ENCODE measurements at places on chromosomes 4 and X. TPM values are rescaled to one million over a fixed set of nuclear protein-coding genes. Genes with fewer than 3 reads are reported as not detected.
A peak's percentile ranks its signal among the peaks of the same experiment; 100 is the strongest.

- DNase-seq, result no peak
Measured at GRCh38 chr4:101158134-101158482, 189.2 kb downstream of the PPP3CA start.

DNA sequence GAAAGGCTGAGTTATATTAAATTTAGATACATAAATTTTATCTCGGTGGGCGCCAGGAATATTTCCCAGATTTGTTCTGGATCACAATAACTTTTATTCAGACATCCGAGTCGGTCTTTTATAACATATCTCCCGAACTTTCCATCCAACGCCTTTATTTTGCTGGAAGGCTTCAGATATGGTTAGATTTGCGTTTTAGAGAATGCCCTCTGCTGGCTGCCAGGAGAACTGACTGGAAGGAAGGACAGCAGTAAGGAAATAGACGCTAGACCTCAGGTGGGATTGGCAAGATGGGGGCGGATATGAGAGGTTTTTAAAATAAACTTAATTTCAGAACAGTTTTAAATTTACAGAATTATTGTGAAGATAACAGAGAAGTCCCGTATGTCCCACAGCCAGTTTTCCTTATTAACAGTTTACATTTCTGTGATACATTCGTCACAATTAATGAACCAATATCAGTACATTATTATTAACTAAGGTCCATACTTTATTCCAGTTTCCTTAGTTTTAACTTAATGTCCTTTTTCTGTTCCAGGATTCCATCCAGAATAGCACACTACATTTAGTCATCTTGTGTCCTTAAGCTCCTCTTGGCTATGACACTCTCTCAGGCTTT is 4.6 kb upstream of the KANTR start:
- DNase-seq, result peak; percentile 63

The NWD2 gene
- total RNA-seq, result not detected

- DNase-seq, result no peak
Measured at GRCh38 chr4:98733601-98734000, 75.2 kb upstream of the TSPAN5 start.

DNA sequence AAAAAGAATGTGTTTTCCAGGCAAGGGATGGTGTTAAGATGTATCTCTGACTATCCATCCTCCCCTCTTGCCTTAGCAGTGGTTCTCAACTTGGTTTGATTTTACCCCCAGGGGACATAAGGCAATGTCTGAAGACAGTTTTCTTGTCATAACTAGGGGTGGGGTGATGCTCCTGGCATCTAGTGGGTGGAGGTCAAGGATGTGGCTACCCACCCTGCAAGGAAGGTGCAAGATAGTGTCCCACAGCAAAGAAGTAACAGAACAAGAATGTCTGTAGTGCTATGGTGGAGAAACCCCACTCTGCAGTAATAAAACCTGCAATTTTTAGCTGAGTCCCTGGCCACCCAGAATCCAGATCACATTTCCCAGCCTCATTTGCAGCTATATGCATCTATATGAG is 81.2 kb upstream of the TBL1X start:
- DNase-seq, result no peak

DNA sequence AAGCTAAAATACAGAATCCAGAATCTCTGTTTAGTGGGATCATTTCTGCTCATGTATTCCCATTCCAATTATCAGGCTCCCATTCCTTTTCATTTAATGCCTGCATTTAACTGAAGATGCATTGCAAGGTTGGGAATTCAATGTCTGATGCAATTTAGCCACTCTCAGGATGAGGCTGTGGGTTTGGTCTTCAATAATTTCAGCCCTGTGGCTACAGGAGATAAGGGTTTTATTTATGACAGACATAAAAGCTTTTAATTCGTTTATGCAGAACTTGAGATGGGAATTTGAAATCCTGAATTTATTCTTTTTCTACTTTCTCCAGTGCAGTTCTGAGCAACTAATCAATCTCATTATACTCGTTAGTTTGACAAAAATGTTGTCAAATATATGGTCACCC is 1225.9 kb downstream of the PCDH18 start:
- DNase-seq, result no peak

The NDUFC1 gene
- 127 TPM for total RNA-seq

Data from psoas muscle (tissue), 8 donors.